ENCODE measurements at places on chromosomes 11 and 22.

DNA sequence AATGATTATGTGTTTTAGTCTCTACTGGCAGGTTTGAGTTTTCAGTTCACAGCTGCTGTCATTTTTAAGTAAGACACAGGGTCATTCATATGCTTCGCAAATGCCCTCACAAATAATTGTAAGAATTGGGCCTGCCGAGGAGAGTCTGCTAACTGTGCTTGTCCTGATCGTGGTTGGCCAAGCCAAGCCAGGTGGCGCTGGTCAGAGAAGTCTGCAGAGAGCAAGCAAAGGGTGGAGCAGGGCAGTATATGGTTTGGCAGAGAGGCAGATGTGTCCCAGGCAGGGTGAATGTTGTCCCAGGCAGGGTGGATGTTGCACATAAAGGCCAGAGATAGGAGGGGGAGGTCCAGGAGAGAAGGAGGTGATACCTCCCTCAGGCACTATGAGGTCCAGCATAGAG, 52.7 kb downstream of the SCN3B start:
- DNase-seq = no peak

- no peak for DNase-seq
Observed at GRCh38 chr11:88378422-88379066, 41.0 kb upstream of the CTSC start.

DNA sequence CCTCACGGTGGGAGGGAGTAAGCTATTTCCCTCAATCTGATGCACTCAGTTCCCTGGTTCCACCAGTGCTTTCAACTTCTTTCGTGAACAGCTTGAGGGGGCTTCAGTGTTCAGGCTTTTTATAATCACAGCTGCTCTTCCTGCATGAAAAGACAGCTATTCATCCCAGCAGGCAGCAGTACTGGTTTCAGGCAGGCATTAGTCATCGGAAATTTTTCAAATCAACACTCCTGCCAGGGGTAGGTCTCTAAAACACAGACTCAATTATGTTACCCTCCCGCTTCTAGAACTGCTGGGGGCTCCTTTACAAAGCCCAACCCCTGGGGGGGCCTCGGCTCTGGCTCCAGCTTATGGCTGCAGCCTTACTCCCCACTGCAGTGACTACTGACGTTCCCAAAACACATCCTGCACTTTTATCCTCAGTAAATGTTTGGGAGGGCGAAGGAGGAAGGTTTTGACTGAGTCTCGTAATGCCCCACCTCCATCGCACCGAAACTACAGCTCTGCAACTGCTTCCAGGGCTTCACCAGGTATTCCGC, 5.8 kb downstream of the POLDIP3 start:
- no peak for DNase-seq

DNA sequence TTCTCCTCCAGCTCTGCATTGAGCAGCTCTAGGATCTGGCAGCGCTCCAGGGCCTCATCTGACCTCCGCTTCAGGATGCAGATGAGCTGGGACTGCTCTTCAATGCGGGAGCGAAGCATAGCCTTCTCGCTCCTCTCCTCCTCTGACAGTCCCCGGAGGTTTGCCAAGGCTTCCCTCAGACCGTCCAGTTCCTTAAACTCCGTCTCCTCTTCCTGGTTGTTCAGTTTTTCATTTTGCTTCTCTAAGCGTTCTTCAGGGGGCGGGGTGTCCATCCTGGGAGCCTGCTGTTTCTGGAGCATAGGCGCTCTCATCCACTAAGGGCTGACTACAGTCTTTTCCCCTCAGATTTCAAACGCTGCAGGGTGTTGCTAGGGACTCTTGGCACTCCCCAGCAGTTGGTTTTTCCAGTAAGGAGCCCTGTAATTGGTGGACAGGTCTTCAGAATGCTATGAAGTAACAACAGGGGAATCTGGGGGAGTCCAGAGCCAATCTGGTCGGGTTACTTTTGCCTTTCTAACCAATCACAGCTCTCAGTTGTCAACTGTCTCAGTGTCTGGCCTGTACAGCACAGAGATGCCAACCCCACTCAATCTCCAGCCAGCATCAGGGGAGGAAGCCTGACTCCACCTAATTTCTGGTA, at the start of gene CCDC89:
Gene CCDC89 (minus strand): TSS at position 376 of the 640 bp plus-strand sequence. CDS start 65 bp downstream, at position 311.
- DNase-seq = peak; percentile 83

GRCh38 chr11:65456418-65456817, 33.8 kb downstream of the NEAT1 start:
- no peak for DNase-seq

DNA sequence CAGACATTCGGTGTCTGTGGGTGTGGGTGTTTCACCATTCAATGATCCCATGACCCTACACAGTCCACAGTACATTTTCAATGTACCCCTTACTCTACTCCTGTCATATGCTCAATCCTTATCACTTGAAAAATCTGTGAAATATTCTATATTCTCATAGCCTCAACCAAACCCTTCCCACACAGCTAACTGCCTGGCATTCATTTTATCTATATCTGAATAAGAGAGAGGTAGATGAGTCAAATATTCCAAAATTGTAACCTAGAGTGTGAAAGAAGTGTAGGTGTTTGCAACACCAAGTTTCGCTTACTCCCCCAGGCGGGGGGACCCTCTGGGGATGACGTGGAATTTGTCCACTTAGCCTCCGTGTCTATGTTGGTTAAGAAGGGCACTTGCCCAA, 354.8 kb downstream of the ETS1 start:
- no peak for DNase-seq

DNA sequence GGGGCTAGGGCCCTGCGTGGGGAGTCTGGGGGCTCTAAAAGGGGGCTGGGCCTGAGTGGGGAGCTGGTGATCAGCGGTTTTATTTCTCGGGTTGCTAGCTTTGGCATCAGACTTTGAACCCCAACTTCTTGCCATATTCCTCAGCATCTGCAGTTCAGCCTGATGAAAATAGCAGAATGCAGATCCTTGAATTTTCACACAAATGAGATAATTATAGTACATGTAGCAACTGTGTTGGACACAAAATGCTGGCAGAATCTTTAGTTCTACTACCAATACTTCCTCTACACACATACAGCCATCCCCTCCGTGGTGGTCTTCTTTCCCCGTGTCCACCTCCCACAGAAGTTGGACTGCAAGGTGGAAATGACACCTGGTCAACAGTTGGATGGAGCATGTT, 1.5 kb downstream of the ZC3H7B start:
- no peak for DNase-seq

DNA sequence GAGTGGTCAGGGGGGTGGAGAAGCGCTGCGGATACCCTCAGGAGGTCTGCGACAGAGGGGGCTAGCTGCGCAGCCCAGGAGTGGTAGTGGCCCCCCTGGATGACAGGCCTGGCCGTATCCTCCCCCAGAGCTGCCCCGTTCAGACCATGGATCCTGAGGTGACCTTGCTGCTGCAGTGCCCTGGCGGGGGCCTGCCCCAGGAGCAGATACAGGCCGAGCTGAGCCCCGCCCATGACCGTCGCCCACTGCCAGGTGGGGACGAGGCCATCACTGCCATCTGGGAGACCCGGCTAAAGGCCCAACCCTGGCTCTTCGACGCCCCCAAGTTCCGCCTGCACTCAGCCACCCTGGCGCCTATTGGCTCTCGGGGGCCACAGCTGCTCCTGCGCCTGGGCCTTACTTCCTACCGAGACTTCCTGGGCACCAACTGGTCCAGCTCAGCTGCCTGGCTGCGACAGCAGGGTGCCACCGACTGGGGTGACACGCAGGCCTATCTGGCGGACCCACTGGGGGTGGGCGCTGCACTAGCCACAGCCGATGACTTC, 505 bp downstream of the NUDT22 start:
- DNase-seq = peak; percentile 82

GRCh38 chr11:60288531-60288930, 8.1 kb downstream of the MS4A4A start:
- no peak for DNase-seq

DNA sequence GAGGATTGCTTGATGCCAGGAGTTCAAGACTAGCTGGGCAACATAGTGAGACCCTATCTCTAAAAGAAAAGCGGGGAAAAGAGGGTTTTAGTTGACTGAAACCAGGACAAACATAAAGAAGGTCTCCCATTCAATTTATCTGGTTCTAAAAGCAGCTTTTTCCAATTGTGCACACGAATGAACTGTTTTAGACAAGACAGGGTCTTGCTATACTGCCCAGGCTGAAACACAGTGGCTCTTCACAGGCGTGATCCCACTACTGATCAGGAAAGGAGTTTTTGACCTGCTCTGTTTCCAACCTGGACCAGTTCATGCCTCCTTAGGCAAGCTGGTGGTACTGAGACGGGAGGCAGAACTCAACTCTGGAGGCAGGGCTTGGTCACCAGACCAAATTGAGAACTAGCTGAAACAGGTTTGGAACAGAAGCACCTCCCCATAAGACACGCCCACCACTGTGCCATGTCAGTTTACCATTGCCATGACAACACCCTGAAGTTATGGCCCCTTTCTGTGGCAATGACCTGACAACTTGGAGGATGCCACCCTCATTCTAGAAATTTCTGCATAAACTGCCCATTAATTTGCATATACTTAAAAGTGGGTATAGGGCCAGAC, 2.8 kb upstream of the NUCB2 start:
- DNase-seq = no peak

DNA sequence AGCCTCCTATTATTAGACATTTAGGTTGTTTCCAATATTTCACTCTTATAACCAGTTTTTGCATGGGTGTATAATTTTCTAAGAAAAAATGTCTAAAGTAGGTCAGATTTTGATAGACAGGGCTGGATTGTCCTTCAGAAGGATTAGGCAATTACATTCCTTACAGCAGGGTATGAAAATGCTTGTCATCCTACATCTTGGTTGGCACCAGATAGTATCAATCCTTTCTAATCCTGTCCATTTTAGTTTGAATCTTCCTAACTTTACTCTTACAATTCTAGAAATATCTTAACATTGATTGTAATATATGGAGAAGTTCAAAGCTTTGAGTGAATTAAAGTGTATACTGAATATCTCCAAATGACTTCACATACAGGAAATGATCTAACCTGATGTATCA, 63.0 kb upstream of the ZBED5 start:
- DNase-seq = no peak

GRCh38 chr11:21180182-21180581, 510.8 kb downstream of the NELL1 start:
- DNase-seq = no peak

- DNase-seq = no peak
Observed at GRCh38 chr11:130831976-130832375, 84.3 kb downstream of the SNX19 start.

GRCh38 chr22:24550902-24551435, 4.0 kb downstream of the GUCD1 start:
- no peak for DNase-seq

GRCh38 chr11:47946682-47947559, 33.4 kb upstream of the PTPRJ start:
- DNase-seq = no peak

GRCh38 chr11:62654297-62654696, 1.2 kb upstream of the INTS5 start:
- DNase-seq = no peak

DNA sequence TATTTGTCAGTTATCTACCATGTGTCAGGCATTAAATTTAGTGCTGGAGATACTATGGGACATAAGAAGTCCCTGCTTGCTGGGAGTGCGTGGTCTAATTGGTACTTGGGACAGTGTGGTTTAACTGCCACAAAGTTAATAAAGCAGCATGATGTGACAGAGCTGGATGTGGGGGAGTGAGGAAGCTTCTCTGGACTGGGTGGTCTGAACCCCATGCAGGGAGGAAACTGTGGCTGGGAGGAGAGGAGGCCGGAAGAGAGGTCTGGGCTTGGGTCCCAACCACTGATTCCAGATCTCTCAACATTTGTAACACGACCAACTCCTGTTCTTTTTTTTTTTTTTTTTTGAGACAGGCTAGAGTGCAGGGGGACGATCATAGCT, 37.1 kb downstream of the ST3GAL4 start:
- no peak for DNase-seq

DNA sequence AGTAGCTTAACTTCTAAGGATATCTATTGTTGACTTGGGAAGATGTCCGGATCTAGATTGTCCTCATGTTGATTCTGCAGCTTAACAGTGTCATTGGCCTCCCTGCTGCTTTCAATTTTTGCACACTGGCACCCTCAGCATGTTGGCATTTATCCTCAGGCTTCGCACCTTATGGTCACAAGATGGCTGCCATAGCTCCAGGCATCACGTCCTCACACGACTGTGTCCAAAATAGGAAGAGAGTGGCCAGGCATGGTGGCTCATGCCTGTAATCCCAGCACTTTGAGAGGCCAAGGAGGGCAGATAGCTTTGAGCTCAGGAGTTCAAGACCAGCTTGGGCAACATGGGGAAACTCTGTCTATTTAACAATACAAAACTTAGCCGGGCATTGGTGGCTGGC, 58.3 kb upstream of the RASD2 start:
- DNase-seq = no peak

- DNase-seq = peak; percentile 86
Observed at GRCh38 chr11:2778630-2779498, 79.1 kb upstream of the KCNQ1OT1 start.

GRCh38 chr11:19982774-19983495, 177.3 kb downstream of the DBX1 start:
- DNase-seq = no peak

GRCh38 chr22:29772170-29772641, 5.0 kb downstream of the UQCR10 start:
- DNase-seq = no peak
